Activated CD4-positive, CD25-positive, alpha-beta regulatory T cell treated with anti-CD3 and anti-CD28 coated beads, Interleukin-2, amount 50 U/mL, for 72 hours (primary cell): ENCODE measurements at places on chromosomes 11 and 22.

DNA sequence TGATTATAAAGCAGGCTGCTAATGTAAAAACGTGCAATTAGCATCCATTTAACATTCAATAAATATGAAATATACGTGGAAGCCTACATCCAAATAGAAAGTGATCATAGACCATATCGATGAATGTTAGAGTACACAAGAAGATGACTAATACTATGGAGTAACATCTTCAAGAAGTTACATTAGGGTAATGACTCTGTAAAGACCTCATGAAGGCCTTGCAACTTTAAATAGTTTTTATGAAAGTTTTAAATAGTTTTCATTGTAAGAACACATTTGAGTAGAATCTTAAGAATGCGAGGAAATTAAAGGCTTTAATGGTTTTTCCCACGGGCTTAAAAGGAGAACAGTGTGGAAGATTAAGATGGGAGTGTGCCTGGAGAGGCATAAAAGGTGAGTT, 1.4 kb downstream of the TRIM34 start:
- no peak for DNase-seq

- DNase-seq: no peak
These were observed 290.0 kb upstream of the LARGE1 start for GRCh38 chr22:34210301-34210700.

DNA sequence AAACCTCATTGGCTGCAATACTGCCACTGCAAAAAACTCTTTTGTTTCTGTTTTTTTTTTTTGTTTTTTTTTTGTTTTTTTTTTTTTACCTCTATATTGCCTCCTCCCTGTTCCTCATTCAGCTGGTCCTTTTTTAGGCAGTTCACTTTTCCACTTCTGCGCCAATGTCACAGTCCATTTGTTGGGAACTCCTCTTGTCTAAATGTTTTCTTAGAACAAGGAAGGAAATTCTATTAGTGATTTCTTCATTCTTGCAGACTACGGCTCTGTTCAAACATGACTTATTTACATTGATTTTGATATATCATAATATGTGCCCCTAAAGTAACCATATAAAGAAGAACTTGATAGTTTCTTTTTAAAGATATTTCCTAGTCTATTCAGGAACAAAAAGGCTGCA, 2.9 kb downstream of the FAM118B start:
- no peak for DNase-seq

- DNase-seq: no peak
These were observed 9.4 kb downstream of the C11orf97 start for GRCh38 chr11:94521684-94522083.

DNA sequence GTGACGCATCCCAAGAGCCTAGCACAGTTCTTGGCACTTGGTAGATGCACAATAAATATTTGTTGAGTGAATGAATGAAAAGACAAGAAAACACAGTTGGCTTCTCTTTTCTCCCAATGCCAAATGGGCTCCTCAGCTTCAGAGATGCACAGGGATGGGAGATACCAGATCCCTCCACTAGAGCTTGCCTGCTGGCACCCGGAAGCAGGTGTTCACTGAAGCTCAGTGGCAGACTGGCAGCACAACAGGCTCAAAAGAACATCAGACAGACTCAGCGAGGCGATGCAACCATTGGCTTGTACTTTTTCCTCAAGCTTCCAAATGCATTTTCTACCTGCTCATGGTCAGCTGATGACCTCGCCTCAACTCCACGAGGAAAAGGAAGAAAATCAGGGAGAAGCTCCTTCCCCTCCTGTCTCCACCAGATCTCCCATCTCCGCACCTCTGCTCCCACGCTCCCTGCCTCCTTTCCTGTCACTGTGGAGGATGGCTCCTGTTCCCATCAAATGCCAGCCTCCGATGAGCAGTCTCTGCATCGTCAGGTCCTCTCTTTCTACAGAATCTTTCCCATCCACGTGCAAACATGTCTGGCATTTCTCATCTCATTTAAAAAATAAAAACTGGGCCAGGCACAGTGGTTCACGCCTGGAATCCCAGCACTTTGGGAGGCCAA, 5.8 kb downstream of the RAPSN start:
- DNase-seq: no peak

DNA sequence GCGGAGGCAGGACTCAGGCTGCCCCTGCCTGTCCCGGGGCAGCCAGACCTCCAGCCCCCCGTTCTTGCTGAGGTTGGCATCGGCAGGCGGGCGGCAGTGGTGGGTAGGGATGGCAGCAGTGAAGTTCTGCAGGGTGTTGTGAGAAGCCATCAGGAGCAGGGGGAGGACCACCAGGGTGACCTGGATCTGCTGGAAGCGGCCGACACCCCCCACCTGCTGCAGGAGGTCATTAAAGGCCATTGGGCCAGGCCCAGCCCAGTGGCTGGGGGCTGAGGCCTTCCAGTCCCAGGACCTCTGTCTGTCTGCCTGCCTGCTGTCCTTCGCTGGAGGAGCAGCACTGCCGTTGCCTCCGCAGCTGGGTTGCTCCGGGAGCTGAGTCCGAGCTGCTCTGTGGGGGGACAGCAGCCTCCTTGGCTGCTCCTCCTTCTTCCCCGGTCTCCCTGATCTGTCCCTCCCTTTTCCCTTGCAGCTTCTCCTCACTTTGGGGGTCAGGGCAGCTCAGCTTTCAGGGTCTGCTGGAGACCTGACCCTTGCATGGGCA, at the start of gene SLC22A6:
Gene SLC22A6, minus strand, starts transcription at position 517 of the 541 bp plus-strand sequence. Its CDS starts 277 bp downstream, at position 240.
- no peak for DNase-seq

DNA sequence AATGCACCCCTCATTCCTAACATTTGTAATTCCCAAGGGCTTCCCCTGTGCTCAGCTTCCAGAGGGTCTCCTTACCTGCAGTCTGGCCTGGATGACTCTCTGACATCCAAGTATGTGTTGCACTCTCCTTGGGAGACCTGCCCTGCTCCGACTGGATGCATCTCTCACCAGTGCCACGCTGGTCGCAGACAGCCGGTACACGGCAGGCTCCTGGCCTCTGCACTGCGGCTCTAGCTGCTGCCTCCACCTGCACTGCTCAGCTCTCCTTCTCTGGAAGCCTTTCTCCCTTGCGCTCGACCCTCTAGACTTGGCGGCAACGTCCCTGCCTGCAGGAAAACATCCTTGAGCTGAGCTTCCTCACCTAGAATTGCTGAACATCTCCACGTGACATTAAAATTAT, 685.9 kb downstream of the BRD1 start:
- DNase-seq: no peak

DNA sequence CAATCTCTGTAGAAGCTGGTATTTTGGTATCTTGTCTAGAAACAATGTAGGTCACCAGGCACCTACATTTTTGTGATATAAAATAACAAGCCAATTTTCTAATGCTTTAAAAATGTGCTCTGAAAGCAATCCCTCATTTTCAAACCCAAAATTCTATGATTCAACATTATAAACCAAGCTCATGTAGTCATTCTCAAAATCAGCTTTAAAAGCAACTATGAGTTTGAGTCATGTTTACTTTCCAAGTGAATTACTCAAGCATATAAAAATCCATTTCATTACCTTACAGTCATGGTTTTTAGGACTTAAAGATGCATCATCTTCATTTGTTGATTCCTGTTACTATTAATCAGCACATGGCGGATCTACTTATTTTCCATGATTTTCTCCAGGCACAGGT, 216.4 kb downstream of the GRM5 start:
- DNase-seq: no peak

GRCh38 chr11:73982595-73982989, at the start of gene UCP2:
Gene UCP2, minus strand, starts transcription at chr11:73982843. Its CDS starts 4,465 bp downstream, at chr11:73978378.
- peak; percentile 85 for DNase-seq
